Stimulated activated CD8-positive, alpha-beta memory T cell treated with anti-CD3 and anti-CD28 coated beads, Interleukin-15, amount 100 ng/mL, for 1 hour (primary cell): ENCODE measurements at places on chromosomes 6 and 20.

- DNase-seq = no peak
These were observed 96.7 kb downstream of the SYCP2 start for GRCh38 chr20:59836767-59837166.

- DNase-seq = no peak
These were observed 140.9 kb downstream of the GJA10 start for GRCh38 chr6:90035047-90035723.

- DNase-seq = no peak
These were observed 122.3 kb downstream of the JARID2 start for GRCh38 chr6:15368186-15368585.

DNA sequence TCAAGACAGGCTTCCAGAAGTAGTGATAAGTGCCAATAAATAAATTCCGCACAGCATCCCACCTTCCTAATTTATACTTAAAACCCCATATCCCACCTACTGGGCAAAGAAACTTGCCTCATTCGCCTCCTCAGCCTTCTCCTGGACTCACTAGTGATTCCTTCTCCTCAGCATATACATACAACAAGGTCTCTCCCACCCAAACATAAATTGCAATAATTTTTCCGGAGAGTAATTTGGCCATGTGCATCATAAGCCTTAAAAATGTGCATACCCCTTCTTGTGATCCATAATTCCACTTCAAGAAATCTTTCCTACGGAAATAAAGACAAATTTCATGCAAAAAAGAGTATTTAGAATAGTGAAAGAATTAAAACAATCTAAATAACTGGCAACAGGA lies 26.8 kb downstream of the RANBP9 start:
- DNase-seq = no peak

- DNase-seq = no peak
These were observed 1.1 kb upstream of the AFDN start for GRCh38 chr6:167825332-167826229.

DNA sequence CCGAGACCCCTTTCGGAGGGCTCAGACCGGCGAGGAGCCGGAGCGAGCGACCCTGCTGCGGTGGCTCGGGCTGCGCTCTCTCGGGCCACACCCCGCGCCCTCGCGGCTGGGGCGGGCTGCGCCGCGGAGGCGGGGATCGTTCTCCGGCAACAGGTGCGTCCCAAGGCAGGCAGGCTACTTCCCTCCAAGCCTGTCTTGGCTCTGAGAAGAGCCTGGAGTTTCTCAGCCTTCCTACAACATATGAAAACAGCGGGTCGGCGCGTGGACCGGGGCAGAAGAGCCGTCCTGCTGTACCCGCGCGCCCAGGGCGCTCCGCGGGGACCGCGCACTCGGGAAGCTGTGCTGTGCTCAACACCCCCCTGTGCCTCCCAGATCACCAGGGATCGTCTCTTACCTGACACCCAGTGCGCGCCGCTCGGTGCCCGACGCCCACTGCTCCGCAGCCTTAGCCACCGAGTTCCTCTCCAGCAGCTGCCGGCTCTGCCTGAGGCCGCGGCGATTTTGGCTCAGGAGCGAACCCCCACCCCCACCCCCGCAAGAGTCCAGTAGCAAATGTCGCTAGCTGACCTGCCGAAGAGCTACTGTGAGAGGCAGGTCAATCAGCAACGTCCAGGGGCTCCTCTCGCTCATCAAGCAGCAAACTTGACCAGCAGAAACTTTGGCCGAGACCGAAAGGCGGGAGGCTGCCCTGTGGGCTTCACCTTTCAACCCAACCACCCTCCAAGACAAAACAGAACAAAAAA lies 3.7 kb upstream of the OLIG3 start:
- DNase-seq = no peak
